ENCODE measurements at places on chromosomes 12 and 14.

DNA sequence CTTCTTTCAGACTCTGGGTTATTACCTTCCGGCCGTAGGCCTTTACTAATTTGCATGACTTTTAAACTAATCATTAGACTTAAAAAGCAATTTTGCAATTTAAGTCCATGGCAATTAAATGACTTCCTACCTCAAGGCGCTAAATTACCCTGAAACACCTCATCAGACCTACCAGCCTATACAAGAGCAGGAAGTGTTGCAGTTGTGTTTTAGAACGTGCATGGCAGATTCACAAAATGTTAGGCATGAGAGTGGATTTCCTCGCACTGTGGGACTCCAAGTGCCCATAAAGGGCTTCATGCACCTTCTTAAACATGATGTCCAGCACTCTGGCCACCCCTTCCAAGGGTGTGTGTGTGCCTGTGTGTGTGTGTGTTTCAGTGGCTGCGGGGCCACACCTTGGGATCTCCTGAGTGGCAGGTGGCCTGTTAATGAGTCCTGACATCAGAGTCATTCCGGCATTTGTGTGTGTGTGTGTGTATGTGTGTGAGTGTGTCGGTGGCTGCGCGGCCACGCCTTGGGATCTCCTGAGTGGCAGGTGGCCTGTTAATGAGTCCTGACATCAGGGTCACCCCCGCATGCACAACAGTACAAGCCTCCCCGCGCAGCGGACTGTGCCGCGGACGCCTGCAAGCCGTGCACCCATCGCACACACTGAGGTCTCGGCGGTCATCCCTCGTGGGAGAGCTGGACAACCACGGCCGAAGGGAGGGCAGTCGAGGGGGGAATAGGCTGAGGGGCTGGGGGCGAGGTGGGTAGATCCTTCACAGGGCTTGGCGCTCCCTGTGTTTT, 900 bp downstream of the C2CD5 start:
- DNase-seq: peak; percentile 3

GRCh38 chr12:26689281-26689841, 143.6 kb downstream of the ITPR2 start:
- DNase-seq: no peak

DNA sequence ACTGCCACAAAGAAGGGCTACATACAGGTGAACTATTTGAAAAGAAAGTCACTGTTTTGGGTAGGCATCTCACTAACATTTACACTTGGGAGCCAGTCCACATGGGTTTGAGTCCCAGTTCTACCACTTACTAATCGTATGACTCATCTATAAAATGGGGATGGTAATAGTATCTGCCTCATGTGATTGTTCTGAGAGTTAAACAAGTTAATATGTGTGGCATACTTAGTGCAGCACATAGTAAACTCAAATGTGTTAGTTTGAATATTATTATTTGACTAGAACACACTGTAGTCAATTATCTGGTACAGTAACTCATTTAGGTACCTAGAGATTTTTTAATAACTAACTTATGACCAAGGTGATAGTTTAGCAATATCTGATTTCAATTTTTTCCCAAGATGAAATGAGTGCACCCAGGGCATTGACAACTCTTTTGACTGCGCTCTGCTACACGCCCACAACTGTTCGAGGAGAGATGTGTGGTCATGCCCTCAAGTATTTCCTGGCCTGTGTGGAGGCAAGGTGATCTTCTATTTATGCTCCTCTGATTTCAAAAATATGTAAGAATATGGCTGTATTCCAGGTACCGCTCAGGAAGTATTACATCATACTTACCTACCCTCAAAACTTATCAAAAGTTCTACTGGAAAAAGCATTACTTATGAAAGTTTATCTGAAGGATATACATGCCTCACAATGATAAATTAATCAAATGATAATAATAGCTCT, 210.6 kb upstream of the EGLN3 start:
- DNase-seq: no peak

- DNase-seq: no peak
These were observed 100.2 kb downstream of the EPS8 start for GRCh38 chr12:15688838-15689625.

- DNase-seq: no peak
These were observed 950.2 kb downstream of the BCL11B start for GRCh38 chr14:98321841-98322240.

DNA sequence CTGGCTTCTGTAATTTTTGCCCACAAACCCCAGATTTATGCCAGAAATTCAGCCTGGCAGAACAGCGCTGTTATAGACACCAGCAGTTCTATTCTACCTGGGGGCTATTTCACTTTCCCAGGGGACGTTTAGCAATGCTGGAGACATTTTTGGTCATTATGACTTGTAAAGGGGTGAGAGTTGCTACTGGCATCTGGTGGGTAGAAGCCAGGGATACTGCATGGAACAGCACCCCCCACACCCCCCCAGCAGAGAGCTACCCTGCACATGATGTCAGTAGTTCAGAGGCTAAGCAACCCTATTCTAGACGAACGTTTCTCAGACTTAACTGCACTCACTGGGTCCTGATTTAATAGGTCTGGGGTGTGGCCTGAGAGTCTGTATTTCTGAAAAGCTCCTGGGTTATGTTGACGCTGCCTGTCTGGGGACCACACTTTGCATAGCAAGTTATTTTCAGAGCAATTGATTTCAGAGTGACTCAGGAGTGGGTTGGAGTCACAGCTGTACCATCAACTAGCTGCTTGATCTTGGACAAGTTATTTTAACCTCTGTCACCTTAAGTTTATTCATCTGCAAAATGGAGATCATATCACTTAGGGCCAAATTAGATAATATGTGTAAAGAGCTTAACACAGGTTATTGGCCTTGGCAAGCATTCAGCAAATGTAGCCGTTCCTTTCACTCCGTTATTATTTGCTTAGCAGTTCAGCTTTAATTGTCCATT, 48.5 kb downstream of the CHST11 start:
- no peak for DNase-seq

GRCh38 chr12:46843811-46844210, 18.0 kb upstream of the SLC38A4 start:
- DNase-seq: no peak

DNA sequence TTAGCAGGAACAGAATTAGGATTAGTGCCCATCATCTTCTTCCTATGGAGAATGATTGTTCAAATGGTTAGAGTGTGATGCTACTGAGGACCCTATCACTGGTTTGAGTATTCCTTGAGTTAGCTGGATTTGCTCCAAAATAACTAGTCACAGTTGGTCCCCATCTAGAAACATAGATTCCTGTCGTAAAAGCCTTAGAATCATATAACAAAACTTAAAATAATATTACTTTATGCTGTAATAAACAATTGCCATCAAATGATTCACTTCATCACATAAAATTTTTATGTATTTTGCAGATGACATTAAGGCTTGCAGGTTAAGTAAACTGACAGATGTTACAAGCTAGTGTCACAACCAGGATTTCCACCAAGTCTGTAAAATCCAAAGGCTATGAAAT, 209.8 kb downstream of the CCER1 start:
- DNase-seq: no peak

DNA sequence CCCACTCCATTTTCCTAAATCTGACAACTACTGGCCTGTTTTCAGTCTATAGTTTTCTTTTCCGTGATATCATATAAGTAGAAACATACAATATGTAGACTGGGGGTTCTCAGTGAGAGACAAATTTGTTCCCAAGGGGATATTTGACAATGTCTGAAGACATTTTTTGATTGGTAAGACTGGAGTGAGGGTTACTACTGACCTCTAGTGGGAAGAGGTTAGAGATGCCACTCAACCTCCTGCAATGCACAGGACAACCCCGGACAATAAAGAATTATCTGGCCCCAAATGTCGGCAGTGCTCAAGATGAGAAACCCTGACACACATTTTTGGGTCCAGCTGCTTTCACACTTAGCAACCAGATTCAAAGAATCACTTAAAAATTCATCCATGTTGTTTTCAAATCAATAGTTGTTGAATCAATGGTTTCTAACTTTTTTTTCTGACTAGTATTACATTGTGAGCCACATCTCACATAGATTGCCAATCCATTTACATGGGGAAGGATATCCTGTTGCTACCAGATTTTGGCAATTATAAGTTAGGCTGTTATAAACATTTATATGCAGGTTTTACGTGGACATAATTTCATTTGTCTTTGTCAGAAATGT, 307.1 kb downstream of the RPL10L start:
- DNase-seq: no peak

DNA sequence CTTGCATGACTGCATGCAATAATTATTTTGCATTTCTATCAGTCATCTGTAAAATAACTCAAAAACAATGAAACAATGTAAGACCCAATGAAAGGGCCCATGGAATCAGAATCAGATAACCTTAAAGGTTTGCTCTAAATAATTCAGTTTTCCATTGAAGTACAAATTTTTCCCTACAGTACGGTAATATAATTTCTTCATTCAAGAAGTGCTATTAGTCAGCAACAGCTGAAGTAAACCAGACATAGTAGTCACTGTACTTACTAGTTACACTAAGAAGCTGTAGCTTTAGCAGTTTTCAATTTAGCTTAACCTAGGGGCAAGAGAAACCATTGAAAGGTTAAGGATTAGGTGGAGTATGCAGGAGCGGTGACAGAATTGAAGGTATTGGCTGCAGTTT, 43.5 kb downstream of the BCAT1 start:
- DNase-seq: no peak

- DNase-seq: no peak
These were observed 203.1 kb downstream of the PTPRO start for GRCh38 chr12:15525441-15525840.

- no peak for DNase-seq
These were observed 192.8 kb upstream of the RGS6 start for GRCh38 chr14:71739273-71739990.

- DNase-seq: no peak
These were observed 14.3 kb downstream of the CHGA start for GRCh38 chr14:92937051-92937937.

All from stimulated activated CD8-positive, alpha-beta memory T cell treated with anti-CD3 and anti-CD28 coated beads, Interleukin-15, amount 100 ng/mL, for 4 hours (primary cell).